Trophoblast cell (in vitro differentiated cells and primary cell): ENCODE measurements at places on chromosomes 11 and 22.
A peak's percentile ranks its signal among the peaks of the same experiment; 100 is the strongest.

GRCh38 chr22:45462034-45462655 lies 40.5 kb upstream of the FBLN1 start:
- DNase-seq = no peak

- DNase-seq = no peak
These were observed 54.5 kb upstream of the ZBTB44 start for GRCh38 chr11:130369141-130369691.

DNA sequence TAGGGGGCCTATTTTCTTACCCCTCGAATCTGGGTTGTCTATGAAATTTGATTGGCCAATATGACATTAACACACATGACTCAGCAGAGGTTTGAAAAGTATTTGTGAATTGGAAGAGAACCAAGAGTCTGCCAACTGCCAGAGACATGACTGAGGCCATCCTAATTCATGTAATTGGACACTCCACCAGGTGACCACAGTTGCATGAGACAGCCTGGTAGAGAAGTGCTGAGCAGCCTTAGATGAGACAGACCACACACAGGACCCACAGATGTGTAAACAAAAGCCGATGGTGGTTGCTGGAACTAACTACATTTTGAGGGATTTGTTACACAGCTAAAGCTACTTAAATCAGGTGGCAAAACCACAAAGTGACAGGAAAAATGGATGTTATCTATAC lies 855 bp upstream of the MS4A5 start:
- DNase-seq = no peak

- no peak for DNase-seq
These were observed 40.5 kb downstream of the OR10A6 start for GRCh38 chr11:7890417-7891172.

DNA sequence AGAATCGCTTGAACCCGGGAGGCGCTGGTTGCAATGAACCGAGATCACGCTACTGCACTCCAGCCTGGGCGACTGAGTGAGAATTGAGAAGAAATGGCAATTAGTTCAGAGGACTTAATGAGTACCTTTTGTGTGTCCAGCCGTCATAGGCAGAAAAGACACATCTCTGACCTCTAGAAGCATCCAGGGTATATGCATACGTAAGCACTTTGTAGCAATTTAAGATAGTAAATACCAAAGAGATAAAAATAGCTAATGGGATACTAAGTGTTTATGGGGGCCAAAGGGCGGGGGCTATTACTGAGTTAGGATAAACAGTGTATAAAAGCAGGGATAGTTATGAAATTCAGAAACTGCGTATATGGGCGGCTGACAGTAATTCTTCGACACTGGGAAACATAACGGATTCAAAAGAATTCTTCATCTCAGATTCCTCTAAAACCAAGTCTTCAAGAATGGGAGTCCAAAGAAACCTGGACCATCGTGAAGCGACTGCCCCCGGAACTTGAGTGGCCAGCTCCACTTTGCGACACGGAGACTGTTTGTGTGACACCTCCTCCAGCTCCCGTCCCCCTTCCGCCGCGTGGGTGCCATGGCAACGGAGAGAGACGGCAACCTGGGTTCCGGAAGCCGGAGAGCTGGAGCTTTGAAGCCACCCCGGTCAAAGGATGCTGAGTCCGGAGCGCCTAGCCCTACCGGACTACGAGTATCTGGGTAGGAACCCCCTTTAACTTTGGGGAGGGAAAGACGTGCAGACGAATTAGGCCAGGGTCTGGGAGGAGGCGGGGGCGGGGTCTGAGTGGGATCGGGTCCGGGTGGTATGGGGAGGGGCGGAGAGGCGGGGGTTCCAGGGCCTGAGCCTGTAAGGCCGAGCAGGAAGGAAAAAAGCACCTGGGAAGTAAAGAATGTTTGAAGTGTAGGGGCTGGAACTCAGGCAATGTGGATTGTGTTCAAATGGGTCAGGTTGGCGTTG lies at the start of gene CSTPP1:
Gene CSTPP1 (plus strand): TSS at position 624 of the 973 bp plus-strand sequence. CDS start 45 bp downstream, at position 669.
- peak; percentile 90 for DNase-seq

DNA sequence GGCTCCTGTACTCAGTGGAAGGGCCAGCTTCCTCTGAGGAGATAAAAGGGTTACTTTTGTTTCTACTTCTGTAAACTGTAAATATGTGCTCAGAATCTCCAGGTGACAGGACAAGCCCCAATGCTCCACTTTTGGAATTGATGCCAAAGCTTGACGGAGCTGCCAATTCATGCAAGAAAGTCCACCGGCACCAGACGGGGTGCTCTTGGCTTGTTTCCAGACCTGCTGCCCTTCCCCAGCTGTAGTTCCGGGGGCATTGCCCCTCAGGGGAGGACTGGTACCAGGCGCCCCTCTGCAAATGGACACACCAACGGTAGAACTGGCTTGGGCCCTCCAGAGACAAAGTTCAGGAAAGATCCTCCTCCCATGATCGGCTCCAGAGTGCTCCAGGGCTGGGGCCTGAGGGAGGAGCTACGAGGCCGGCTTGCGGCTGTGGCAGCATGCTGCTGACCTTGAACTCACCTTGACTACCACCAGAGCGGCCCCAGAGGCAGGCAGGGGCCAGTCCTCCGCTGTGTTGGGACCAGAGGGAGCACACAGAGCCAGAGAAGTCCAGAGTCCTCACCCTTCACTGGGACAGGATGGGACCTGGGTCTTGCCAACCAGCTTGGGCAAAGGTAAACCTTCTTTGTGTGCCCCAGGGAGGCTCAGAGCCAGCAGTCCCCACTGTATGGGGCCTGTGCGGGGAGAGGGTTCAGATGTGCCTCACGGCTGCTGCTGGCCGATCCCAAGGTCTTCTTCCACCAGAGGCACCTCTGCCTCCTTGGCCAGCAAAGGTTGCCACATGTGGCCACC lies 17.8 kb upstream of the OAF start:
- no peak for DNase-seq

- DNase-seq = no peak
These were observed 803.5 kb downstream of the BRD1 start for GRCh38 chr22:49023879-49024774.

- no peak for DNase-seq
These were observed 20.4 kb downstream of the PPP6R3 start for GRCh38 chr11:68480852-68481510.

- no peak for DNase-seq
These were observed 33.8 kb downstream of the TNRC6B start for GRCh38 chr22:40211476-40212054.

DNA sequence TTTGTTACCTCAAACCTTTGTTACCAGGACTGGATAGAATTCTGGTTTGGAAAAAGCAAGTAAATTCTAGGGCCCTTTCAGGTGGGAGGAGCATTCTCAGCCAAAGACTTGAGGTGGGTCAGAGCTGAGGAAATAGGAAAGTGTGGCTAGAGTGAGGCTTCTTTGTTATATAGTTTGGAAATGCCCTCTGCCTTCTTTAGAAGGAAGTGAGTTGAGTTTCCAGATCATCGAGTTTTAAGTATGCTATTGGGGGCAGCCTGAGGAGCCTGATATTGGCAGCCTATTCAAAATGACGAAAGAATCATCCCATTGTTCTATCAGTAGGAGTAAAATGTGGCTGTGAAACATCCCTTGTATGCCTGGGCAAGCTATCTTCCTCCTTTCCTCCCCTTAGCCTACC lies 134.1 kb downstream of the ARHGAP42 start:
- DNase-seq = no peak

DNA sequence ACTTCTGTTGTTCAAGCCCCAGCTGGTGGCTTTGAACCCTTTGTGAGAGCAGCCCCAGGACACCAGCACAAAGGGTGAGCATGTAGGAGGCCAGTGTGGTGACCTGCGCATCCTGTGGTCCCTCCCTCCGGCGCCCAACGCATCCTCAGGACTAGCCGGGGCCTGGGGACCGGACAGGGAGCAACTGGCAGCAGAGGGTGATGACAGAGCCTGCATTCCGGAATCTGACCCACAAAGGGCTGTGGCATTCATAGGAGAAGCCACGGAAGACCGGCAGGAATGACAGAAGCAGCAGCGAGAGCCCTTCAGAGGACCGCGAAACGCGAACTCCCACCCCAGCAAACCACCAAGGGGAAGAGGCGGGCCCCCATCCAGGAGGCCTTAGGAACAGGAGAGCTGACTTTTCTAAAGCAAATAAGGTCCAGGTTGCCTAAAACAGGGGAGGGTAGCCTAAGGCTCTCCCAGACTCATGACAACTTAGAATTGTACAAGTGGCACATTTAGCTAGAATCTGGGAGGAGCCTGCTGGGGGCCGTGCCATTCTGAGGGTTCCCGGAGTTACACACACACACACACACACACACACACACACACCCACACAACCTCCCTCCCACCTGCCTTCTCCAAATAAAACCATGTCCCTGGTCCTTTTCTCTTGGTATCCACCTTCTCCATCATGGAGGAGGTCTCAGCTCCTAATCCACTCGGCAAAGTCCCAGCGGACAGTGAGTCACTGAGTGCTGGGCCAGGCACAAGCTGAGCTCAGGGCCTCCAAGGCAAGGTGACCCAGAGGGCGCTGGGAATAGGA lies 232.7 kb downstream of the CTTN start:
- DNase-seq = no peak

- no peak for DNase-seq
These were observed 122.5 kb upstream of the FGF3 start for GRCh38 chr11:69941546-69942332.

GRCh38 chr22:40014667-40015248 lies 20.0 kb downstream of the FAM83F start:
- no peak for DNase-seq

- no peak for DNase-seq
These were observed 5.8 kb upstream of the OR52E5 start for GRCh38 chr11:5887172-5887571.

DNA sequence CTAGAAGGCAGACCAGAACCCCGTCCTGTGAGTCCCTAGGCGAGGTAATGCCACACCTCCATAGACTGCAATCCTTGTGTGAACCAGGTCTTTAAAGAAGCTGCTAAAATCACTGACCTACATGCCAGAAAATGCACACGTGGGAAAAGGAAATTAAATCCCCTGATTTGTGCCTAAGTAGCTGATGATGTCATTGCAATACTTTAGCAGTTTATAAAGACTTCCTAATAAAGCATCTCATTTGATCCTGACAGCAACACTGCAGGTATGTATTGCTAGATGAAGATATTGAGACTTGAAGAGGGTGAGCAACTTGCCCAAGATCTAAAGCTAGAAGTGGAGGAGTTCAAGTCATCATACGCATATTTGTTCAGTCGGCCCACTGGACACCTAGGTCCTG lies 107.2 kb downstream of the RRAS2 start:
- no peak for DNase-seq

DNA sequence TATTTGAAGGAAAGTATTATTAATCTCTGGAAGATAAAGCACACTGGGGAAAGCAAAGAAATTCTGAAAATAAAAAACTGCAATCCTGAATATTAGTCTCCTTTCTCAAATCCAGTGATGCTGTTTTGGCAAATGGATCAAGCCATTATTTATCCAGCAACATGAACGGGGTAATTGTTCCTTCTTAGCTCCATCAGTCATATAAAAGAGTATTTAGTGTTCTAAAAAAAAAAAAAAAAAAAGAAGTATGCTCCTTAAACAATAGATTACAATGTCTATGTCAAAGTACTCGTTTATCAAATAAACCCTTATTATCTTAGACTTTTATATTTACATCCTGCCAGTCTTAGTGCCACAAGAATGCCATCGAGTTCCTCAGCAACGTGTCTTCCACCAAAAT lies 1.3 kb downstream of the RDX start:
- no peak for DNase-seq

DNA sequence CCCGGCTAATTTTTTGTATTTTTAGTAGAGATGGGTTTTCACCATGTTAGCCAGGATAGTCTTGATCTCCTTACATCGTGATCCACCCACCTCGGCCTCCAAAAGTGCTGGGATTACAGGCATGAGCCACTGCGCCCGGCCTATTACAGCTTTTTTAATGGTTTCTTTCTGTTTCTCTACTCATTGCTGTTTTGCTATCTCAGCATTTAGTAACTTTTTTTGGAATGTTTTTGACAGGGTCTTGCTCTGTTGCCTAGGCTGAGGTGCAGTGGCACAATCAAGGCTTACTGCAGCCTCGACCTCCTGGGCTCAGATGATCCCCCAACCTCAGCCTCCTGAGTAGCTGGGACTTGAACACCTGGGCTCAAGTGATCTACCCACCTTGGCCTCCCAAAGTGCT lies 4.7 kb upstream of the CRKL start:
- no peak for DNase-seq

GRCh38 chr11:122743949-122744348 lies 88.4 kb downstream of the UBASH3B start:
- DNase-seq = no peak

DNA sequence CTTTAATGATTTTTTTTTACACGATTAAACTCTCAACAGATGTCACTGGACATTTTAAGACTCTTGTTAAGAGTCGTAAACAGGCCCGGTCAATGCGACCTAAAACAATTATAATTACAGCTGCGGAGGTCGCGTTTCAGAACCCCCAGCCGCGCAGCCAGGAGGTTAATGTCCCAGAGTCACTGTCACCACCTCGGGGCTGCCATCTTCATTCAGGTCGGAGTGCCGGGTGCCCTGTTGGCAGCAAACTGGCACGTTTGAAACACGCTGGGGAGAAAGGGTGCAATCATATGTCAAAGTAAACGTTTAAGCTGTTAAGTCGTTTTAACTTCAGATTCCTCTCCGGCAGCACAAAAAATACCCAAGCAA lies 711 bp upstream of the PHF21B start:
- DNase-seq = no peak

- DNase-seq = no peak
These were observed 134.5 kb upstream of the NAV2 start for GRCh38 chr11:19577976-19578619.

- no peak for DNase-seq
These were observed 268.4 kb downstream of the NELL1 start for GRCh38 chr11:20937826-20938225.

GRCh38 chr22:19815093-19815822 lies 39.4 kb downstream of the GNB1L start:
- DNase-seq = no peak

GRCh38 chr22:18929459-18929858 lies 6.6 kb downstream of the PRODH start:
- no peak for DNase-seq

- DNase-seq = no peak
These were observed 20.0 kb downstream of the IRAG1 start for GRCh38 chr11:10673501-10674062.

DNA sequence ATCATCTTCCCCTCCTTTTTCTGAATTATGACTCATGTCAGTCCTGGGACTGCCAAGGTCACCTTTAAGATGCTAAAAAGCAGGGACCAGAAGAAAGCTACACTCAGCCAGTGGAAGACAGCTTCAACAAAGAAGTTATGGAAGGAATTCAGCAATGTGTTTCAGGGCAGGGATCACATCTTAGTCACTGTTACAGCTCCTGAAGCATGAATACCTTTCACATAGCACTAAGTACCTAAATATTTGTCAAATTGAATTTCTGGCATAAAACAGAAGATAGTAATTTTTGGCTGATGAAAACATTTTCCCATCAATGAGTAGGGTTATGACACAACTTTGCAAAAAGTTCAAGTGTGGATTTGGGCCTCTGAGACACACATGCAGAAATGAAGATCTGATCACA lies 5.2 kb downstream of the DDB1 start:
- DNase-seq = peak; percentile 82
